ENCODE measurements at places on chromosomes 12 and 14. TPM values are rescaled to one million over a fixed set of nuclear protein-coding genes. Genes with fewer than 3 reads are reported as not detected.
A peak's percentile ranks its signal among the peaks of the same experiment; 100 is the strongest.

CLEC1B gene
- not detected for polyA plus RNA-seq

HOXC4 gene
- polyA plus RNA-seq: 0.17 TPM

SLC17A8 gene
- polyA plus RNA-seq: not detected

STON2 gene
- polyA plus RNA-seq: 4.6 TPM

DNA sequence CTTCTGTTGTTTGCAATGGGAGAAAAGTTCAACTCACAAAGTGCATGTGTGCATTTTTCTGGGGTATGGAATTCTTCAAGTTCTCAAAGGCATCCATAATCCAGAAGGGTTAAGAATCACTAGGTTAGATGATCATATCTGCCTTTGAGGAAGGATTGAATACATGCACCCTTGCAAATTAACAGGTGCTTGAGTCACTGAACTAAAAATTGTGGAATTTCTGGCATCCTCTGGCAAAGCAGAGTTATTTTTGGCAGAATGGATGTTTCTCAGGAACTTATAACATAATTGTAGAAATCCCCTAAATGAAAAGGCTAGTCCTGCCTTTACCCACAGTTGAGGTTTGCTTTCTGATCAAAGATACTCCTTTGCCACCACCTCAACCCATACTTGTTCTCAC lies 136.5 kb upstream of the DYRK2 start:
- DNase-seq: peak; percentile 78

GRCh38 chr12:53289891-53290290 lies 5.5 kb upstream of the PFDN5 start:
- peak; percentile 22 for DNase-seq
